Activated T-cell treated with anti-CD3 and anti-CD28 coated beads for 48 hours (primary cell): ENCODE measurements at places on chromosomes 12 and 14.
A peak's percentile ranks its signal among the peaks of the same experiment; 100 is the strongest.

DNA sequence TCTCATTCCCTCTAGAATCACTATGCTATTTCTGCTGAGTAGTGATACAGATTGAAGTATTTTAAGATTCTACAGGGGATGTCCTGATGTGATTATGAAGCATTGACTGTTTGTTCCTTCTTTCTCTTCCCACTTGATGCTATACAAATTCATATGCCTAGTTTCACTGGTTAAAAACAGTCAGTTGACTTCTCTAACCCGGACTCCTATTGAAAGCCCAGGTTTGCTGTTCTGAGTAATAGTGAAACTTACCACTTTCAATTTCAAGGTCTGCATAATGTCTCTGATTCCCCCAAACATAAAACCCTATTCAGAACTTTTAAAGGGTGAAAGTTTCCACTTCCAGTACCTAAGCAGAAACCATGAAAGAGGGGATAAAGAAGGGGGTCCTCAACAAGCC, 117.7 kb upstream of the RPL10L start:
- DNase-seq, result no peak

DNA sequence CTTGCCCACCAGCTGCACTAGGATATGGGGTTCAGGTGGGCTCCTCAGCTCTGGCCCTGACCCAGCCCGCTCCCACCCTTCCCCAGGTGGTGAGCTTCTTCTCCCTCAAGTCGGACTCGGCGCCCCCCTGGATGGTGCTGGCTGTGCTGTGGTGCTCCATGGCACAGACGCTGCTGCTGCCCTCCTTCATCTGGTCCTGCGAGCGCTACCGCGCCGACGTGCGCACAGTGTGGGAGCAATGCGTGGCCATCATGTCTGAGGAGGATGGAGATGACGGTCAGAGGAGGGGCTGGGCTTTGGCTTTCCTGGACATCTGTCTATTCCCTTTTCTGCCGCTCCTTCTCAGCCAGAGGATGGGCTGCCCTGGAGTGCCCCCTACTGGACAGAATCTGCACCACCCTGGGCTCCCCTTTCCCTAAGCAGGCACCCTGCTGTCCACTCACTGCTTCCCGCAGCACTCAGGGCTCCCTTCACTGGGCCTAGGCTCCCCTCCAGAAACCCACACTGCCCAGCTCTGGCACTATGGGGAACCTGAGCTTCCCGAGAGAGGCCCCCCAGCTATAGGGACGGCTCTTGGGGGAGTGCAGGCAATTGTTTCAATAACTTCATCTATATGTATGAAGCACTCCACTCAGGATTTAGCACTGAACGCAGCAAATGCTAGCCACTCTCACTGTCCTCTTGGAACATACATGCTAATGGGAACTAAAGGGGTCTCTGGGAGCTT, 2.6 kb upstream of the P3H3 start:
- DNase-seq, result peak; percentile 77

DNA sequence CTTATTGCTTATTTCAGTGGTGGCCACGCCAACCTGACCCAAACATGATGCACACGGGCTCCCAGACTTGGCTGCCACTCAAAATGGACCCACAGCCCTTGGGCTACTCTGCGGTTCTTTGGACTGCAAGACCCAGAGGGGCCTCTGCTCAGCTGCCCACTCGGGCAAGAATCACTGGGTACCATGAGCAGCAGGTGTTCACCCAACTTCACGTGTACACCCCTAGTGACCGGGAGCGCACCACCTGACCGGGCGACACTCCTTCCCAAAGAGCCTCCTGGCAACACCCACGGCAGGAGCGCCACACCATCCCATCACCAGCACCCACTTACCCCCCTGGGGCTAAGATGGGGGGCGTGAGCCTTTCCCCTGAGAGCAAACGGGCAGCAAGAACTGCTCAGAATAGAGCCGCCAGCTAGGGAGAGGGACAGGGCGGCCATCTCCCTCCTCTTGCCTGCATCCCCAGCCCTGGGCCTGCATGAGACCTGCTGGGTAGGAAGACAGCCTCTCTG, 32.0 kb downstream of the CCNK start:
- no peak for DNase-seq

GRCh38 chr12:39375206-39375808, 67.6 kb downstream of the KIF21A start:
- DNase-seq, result no peak

DNA sequence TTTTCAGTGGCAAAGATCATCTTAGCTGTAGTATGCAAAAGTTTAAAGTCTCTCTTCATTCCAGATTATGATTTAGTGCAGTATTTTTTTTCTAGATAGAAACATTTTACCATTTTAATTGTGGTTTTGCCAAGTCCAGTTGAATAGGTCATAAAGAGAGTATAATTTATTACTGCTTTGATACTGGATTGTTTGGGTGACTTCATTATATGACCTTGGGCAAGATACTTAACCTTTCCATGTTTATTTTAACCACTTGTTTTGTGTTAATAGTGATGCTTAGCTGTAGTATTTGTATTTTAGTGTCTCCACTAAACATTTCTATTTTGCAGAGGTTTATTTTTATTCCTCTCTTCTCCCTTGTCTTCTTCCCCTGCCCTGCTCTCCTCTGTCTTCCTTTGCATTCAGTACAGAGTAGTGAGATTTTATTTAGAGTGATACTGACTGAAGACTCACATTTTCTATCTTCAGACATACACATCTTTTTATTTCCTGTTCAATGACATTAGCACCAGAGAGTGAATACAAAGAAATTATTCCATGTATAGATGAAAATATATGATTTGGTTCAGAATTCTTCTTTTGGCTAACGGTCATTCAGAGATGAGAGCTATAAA, 215.2 kb downstream of the ERC1 start:
- no peak for DNase-seq

DNA sequence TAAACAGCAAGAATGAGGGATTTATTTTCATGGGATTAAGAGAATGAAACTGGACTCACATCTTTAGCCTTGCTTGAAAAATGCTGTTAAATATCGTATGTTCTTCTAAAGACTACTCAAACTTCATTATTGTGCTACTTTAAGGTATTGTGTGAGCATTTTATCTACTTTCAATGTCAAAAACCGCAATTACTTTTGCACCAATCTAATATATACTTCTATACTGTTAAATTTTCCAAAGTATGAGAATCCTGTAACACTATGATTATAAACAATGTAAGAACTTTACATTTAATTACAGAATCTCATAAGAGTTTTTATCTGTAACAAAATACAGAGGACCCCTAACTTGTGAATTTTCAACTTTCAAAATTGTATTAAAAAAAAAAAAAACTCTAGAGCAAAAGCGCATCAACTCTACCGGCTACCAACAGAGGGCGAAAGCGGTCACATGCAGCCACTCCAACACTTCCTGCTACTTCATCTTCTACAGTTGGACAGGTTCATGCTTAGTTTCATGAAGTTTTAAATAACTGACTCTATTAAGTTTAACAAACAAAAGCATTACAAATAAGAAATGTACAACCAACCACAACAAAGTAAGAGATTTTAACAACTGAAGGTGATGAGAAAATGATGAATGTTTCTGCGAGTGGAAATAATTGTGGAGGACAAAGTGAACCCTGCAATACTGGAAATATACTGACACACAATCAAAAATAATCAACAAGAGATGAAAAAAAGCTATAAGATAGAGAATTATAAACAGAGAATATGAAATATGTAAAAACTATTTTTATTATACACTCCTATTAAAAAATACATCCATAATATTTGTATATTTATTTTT, 210.9 kb downstream of the MED13L start:
- peak; percentile 31 for DNase-seq

DNA sequence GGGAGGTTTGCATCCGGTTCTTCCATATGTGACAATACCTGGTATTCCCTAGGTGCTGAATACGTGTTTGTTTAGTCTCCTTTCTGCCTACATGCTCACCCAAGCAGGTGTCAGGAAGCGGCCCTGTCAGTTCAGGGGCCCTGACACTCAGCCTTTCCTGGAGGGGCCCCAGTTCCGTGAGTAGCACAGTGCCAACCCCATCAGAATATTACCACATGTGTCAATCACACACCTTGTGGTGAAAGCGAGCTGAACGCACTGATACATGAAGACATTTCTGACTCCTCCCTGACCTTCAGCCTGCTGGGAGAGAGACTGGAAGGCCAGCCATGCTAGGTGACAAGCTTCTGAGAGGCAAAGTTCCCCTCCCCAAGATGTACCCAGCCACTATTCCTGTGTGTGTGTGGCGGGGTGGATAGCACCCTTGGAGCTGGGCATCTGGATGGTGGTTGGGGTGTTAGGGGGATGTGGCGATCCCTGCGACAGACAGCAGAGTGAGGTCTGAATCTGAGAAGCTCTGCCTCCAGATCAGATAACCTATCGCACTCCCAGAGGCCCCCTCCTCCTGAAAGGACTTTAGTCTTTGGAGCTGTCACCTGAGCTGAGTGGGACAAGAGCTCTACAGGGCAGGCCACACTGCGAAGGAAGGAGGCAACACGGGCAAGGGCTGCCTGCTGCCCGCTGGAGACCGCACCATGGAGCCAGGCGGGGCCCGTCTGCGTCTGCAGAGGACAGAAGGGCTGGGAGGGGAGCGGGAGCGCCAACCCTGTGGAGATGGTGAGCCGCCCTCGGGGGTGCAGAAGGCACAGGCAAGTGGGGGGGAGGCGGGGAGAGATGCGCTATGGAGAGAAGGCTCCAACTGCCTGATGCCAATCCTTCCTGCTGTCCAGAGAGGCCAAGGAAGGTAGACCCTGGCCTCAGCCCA, at the start of gene SOAT2:
TSS of gene SOAT2 (plus strand) at position 604 of the 925 bp plus-strand sequence. CDS start at position 696, 92 bp downstream.
- peak; percentile 46 for DNase-seq

- no peak for DNase-seq
Measured at GRCh38 chr12:20368114-20368650, at the start of gene PDE3A. Gene PDE3A (plus strand): TSS chr12:20368537. CDS start chr12:20369285, 748 bp downstream.
